Fibroblast of skin of abdomen (primary cell): ENCODE measurements at places on chromosomes 12 and 14.

GRCh38 chr14:104103446-104104075 lies 18.1 kb downstream of the ASPG start:
- no peak for DNase-seq

- DNase-seq: no peak
These were observed 154.9 kb downstream of the FSCB start for GRCh38 chr14:44352201-44352600.

DNA sequence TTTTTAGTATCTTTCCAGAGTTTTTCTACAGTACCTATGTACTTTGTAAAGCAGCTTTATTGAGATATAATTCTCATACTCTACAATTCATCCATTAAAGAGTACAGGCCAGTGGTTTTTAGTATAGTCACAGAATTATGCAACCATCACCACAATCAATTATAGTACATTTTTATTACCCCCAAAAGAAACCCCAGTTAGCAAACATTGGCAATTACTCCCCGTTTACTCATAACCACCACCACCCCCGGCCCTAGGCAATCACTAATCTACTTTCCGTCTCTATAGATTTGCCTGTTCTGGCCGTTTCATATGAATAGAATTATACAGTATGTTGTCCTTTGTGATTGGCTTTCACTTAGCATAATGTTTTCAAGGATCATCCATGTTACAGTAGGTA lies 119.8 kb downstream of the KICS2 start:
- DNase-seq: peak; percentile 61

- DNase-seq: no peak
These were observed 91.7 kb upstream of the FUT8 start for GRCh38 chr14:65320661-65321308.

DNA sequence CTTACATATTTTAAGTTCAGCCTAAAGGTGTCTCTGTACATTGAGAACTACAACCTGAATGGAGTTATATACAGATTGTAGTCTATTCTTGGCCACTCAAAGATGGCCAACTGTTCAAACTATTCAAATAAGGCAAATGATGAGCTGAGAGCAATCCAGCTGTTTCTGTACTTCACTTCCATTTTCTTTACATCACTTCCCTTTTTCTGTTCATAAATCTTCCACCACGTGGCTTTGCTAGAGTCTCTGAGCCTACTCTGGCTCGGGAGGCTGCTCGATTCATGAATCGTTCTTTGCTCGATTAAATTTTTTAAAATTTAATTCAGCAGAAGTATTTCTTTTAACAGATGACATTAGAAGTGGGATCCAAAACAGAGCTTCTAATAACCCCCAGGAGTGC lies 879.7 kb downstream of the GALC start:
- no peak for DNase-seq

GRCh38 chr14:87461704-87462103 lies 531.3 kb downstream of the GALC start:
- no peak for DNase-seq

DNA sequence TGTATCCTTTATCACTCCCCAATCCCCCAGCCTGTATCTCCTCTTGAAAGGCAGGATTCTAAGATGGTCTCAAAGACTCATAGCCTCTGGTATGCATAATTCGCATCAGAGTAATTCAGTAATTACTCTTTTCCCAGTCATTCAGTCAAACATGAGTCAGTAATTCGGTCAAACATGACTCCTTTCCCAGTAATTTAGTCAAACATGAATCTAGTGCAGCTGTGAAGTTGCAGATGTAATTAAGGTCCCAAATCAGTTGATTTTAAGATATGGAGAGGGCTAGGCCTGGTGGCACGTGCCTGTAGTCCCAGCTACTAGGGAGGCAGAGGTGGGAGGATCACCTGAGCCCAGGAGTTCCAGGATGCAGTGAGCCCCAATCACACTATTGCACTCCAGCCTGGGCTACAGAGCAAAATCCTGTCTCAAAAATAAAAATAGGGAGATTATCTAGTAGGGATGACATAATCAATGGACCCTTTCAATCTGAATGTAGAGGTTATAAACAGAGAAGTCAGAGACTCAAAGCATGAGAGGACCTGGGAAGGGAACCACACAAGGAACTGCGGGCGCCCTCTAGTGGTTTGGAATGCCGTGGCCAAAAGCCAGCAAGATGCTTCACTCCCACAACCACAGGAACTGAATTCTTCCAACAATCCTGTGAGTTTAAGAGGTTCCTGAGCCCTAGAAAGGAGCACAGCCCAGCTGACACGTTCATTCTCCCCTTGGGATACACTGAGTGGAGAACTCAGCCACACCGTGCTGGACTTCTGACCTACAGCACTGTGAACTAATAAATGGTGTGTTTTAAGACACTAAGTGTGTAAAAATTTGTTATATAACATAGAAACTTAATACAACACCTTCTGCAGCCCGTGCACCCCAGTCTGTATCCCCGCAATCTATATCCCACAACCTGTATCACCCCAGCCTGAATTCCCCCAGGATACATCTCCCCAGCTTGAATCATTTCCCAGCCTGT lies 14.3 kb upstream of the ARMH4 start:
- DNase-seq: peak; percentile 85

GRCh38 chr12:111175396-111176094 lies 193.3 kb downstream of the PHETA1 start:
- DNase-seq: no peak

DNA sequence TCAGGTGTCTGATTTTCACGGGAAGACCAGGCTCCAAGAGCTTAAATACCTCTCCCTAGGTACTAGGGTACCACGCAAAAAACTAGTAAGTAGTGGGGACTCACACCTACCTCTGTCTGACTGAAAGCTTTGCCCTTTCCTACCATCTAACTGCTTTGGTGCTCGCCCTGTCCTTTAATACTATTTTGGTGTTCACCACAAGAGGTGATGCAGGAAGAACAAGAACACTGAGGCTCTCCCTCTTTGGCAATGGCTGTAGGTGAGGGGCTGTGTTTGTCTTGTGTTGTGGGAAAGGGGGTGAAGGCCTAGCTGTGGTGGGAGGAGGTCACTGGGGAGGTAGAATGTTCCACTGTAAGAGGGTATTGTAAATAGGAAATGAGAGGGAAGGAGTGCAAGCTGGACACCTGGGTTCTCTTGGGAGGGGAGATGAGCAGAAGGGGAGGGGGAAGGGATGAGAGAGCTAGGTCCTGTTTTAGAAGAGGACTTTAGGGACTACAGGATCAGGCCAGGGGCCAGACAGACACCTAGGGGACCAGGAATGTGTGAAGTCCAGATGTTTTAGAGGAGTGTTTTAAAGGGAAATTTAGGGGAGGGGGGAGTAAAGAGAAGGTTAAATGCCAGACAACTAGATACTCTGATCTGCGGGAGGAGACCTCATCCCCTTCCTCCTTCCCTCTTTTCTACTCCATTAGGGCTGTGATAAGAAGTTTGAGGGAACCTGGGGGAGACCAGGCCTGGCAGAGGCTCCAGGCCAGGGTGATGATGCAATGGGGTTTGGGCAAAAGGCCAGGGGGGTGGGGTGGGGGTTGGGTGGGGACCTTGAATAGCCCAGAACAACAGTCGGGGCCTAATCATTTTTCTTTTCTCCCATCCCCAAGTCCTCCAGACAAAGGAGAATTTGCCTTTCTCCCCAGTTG lies 2.1 kb downstream of the ITGA5 start:
- DNase-seq: no peak

DNA sequence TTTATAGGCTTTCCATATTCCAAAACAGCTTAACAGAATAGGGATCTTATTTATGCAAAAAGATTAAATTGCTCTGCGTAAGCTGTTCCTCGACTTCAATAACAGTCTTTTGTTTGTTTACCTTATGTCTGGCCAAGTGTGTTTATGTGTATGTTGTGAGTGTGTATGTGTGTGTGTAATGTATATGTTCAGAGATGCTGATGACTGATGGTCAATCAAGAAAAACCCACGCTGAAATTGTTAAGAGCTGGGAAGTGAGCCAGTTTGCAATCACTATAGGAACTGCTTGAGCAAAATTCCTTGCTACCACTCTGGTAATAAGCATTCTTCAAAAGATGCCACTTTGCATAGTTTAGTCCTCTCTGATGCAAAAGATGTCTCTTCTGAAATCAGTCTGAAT lies 59.6 kb downstream of the PRKD1 start:
- peak; percentile 78 for DNase-seq

DNA sequence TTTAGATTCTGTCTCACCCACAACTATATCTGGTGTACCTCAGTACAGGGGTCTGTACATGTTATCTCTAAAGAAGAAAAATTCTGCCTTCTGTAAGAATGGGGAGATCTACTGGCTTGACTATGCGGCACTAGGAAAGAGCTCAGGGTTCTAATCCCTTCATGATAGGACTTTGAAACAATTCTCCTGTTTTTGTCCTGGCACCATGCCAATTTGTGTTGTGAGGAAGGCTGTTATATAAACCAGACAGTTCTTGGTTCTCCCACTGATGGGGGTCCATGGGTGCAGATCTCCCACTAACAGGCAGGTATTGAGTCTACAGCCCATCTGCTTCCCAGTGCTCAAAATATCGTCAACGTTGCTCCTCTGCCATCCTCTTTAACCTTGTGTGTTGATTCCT lies 883.7 kb downstream of the GALC start:
- DNase-seq: no peak

- DNase-seq: no peak
These were observed 71.2 kb downstream of the IRF2BPL start for GRCh38 chr14:76957224-76957891.

- no peak for DNase-seq
These were observed 24.3 kb downstream of the PPM1H start for GRCh38 chr12:62910549-62911169.

GRCh38 chr12:5377997-5378592 lies 53.8 kb upstream of the NTF3 start:
- DNase-seq: peak; percentile 64

GRCh38 chr12:53381731-53382630 lies 2.0 kb downstream of the SP1 start:
- peak; percentile 33 for DNase-seq

DNA sequence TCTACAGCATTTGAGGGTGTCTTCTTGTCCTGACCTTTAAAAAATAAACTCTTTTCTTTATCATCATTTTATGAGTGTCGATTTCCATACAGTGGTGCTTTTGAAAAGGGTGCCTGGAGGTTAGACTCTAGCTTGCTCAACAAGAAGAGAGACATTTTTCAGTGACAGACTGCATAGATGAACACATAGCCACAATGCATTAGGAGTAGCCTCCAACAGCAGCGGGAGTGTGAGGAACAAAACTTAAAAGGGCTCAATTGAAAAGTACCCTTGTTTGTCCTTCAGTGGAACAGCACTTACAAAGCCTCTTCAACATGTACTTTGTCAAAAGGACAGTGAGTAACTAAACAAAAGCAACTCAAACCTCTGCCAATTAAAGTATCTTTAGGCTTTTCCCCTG lies 119.3 kb downstream of the SOX5 start:
- DNase-seq: no peak

- no peak for DNase-seq
These were observed 343.4 kb upstream of the LMO3 start for GRCh38 chr12:16949371-16949770.

- DNase-seq: no peak
These were observed 145.4 kb upstream of the BMP4 start for GRCh38 chr14:54102051-54102456.

DNA sequence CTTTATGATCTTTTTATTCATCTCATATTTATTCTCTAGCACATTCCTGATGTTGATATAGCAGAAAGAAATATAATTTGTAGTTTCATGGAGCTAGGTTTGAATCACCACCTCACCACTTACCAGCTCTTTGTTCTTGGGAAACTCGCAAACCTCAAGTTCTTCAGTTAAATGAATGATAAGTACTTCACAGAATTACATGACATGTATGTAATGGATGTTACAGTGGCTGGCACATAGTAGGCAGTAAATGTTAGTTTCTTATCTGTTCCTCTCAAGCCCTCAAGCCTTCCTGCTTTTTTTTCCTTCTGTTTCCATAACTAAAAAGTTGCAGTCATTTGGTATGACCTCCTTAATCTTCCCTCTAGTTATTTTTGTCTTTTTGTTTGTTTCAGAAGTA lies 54.9 kb downstream of the SPATS2 start:
- DNase-seq: no peak

- DNase-seq: peak; percentile 38
These were observed 31.3 kb downstream of the MIA2 start for GRCh38 chr14:39265033-39265432.

GRCh38 chr14:69532561-69533340 lies 41.9 kb downstream of the CCDC177 start:
- DNase-seq: no peak
